ENCODE measurements at places on chromosomes 7 and 10.
A peak's percentile ranks its signal among the peaks of the same experiment; 100 is the strongest.

- DNase-seq: no peak
Observed at GRCh38 chr7:27144781-27145164, 1.3 kb upstream of the HOXA5 start.

GRCh38 chr7:47710201-47710935 lies 128.5 kb upstream of the TNS3 start:
- DNase-seq: no peak

DNA sequence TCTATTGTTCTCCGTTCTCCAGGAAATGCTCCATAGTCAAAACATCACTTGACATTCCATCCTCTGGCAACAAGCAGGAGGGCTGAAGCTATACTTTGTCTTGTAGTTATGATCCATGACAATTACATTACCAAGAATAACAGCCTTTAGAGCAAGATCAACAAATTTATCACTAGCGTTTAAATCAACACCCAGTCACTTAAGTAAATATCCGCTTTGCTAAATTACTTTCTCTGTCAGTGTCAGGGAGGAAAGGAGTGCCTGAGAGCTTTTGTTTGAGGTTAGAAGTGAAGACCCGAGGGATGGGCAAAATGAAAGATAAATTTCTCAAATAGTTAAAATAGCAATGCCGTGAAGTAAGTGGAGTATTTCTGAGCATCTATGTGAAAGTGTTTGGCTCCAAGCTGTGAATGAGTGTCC lies 236.1 kb upstream of the BMPER start:
- no peak for DNase-seq

- DNase-seq: no peak
Observed at GRCh38 chr7:73906874-73907273, 45.9 kb downstream of the TMEM270 start.

DNA sequence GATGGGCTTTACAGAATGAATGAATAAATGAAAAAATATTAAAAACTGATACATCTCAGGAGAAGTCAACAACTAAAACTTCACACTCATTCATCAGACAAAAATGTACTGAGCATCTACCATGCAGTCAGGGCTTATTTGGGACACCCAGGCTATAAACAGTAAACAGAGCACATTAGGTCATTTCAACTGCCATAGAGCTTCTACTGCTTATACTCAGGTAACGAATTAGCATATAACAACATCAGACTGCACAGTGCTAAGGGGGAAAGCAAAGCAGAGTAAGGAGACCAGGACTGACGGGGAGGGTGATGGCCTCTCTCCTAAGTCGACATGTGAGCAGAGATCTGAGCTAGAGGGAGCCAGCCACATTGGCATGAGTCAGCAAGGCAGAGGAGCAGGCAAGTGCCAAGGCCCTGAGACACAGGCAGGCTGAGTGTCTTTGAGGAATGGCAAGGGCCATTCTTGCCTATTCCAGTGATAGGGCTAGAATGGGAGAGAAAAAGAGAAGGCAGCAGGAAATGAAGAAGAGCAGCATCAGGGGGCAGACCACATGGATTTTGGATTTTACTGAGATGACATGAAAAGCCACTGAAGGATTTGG lies 528.9 kb downstream of the PARD3 start:
- DNase-seq: no peak

DNA sequence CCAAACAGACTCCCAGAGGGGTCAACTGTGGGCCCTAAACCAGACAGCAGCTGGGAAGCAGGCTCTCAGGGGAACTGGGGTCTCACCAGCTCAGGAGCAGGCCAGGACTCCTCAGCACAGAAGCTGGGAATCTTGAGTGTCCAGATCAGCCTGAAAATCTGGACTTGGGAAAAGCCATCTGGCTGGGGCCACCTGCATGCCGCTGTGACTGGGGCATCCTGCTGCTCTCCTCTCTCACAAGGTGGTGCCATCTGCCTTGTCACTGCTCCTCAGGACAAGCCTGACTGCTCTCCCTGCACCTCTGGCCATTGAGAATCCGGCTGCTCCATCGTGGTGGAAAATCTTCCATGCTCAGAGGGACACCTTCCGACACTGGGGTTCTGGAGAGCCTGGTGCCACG lies 141.4 kb downstream of the PLPP4 start:
- no peak for DNase-seq

- DNase-seq: no peak
Observed at GRCh38 chr10:89090756-89091445, 100.3 kb downstream of the FAS start.

GRCh38 chr10:129881641-129882040 lies 82.4 kb downstream of the EBF3 start:
- no peak for DNase-seq

GRCh38 chr7:155456738-155457543 lies 988 bp upstream of the EN2 start:
- no peak for DNase-seq

- DNase-seq: no peak
Observed at GRCh38 chr7:28623863-28624262, 211.5 kb downstream of the CREB5 start.

DNA sequence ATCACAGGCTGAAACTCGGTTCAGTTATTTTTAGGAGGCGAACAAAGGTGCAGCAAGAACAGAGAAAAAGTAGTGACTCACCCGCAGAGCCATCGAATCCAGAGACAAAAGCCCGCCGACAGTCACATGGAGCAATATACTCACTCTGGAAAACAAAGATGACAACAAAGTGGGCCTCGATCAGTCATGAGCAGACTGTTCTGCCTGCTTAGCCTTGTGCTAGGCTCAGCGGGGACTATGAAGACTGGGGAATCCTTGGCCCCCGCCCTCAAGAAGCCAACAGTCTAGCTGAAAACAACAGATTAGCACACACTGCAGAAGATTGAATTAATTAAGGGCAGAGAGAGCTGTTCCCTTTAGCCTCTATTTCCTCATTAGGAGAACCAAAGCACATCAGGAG lies 30.4 kb downstream of the XPNPEP1 start:
- no peak for DNase-seq

DNA sequence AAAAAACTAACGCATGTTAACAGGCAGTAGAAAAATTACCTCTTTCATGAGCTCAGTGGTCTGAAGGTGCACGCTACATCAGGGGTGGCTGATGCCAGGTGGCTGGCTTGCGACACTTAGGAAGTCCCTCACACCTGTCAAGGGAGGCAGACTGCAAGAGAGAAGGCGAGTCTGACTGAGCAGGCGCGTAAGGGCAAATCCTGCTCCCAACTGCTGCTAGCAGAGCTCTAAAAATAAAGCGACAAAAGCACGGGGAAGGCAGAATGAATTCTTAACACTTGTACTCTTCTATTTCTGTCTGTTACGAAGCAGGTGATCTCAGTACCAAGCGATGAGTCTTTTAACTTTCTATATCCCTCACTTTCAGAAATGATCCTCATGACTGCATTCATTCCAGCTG lies 33.1 kb downstream of the CACNA2D1 start:
- DNase-seq: no peak

DNA sequence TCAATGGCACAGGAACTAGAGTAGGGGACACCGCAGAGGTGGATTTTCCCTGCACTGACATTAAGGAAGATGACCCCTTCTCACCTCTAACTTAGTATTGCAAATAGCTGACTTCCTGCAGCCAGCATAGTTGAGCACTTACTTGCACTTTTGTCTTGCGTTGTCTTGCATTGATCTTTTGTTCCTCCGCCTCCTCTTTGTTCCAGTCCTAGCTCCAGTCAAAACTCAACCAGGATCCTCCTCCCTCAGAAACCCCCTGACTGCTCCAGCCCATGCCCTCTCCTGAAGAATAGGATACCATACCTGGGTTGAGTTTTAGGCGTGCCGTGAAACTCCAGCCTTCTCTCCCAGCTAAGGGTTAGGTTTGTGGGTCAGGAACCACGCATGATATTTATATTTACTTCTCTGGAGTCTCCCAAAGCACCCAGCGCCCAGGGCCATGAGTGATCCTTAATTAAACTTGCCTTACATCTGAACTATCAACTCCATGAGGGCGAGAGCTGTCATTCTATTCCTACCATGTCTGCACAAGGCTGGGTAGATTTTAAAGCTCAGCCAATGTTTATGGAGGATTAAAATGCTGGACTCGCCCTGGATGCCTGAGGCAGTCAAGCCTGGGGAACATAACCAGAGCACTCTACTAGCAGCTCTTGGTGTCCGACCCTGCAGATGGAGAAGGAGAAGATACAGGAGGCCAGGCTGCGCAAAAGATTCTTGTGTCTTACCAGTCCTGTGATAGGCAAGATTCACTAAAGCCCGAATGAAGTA lies 14.1 kb downstream of the ZNF467 start:
- no peak for DNase-seq

DNA sequence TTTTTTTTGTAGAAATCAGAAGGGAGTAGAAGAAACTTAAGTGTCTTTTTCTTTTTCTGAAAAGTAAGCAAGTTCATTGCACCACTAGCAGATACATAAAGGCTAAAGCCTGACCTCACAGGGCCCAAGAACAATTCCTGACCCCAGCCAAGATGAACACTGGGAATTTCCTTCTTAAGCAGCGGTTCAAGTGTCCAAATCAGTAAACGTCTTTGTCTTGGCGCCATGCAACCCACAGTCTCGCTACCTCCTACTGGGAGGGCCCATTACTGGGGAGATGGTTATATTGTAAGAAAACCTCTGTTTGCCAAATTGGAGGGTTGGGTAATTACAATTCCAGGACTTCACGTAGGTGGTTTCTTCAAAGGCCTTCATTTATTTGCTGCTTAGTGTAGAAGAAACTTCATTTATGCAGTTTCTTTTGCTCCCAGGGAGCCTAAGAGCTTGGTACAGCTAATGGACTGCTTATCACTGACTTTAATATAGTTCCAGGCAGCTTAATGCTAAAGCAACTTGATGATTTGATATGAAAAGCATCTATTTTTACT lies 58.3 kb upstream of the ADRB1 start:
- no peak for DNase-seq

GRCh38 chr7:158001003-158001402 lies 586.6 kb downstream of the PTPRN2 start:
- DNase-seq: no peak

DNA sequence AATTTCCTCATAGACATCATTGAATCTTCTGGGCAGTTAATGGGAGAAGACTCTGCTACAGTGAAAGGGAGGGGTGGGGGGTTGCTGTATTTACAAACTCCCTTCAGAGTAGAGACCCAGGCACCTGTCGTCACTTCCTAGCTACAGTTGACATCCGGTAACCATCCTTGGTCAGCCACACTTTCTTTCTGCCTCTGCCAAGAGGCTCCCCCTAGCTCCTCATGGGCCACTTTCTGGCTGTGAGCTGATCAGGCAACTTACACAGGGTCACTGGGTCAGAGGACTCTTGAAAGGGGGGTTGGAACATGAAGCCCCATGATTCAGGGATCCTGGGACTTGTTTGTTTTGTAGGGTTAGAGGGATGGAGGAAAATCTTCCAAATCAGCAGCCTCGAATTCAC lies 1.2 kb downstream of the TECPR1 start:
- DNase-seq: peak; percentile 15

DNA sequence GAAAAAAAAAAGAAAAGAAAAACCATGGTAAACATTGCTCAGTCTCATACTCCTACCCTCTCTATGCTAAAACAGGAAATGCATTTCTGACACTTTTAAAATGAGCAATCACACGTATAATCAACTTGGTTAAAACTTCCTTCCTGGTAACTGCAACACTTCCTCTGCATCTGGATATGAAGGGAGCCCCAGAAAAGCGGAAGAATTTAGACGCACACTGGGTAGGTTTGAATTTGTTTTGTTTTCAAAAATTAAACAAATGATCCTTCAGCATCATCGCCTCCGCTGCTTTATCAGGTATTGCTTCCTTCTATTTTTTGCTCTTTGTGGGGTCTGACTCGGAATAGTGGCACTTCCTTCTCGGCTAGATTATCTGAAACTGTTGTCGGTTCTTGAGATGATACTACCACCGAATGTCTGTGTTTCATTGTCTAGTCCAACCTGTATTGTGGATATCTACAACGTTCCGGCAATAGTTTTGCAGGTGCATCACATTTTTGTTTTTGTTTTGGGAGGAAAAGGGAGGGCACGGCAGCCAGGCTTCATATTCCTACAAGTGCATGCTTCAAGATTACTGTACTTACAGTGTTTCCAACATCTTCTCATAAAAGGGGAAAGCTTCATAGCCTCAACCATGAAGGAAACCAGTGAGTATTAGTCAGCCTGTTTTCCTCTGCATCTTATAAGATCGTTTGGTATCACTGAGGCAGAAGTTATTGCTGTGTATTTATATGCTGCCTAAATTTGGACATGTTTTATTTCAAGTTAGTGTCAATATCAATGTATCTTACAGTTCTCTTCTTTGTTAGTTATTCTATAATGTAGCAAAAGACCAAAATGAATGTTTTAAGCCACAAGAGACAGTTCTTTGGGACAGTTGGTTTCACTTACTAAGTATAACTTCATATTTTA lies at the start of gene PIK3CG:
Gene PIK3CG, plus strand, starts transcription at position 153 of the 912 bp plus-strand sequence. CDS start 2,280 bp downstream, outside the sequence.
- no peak for DNase-seq

DNA sequence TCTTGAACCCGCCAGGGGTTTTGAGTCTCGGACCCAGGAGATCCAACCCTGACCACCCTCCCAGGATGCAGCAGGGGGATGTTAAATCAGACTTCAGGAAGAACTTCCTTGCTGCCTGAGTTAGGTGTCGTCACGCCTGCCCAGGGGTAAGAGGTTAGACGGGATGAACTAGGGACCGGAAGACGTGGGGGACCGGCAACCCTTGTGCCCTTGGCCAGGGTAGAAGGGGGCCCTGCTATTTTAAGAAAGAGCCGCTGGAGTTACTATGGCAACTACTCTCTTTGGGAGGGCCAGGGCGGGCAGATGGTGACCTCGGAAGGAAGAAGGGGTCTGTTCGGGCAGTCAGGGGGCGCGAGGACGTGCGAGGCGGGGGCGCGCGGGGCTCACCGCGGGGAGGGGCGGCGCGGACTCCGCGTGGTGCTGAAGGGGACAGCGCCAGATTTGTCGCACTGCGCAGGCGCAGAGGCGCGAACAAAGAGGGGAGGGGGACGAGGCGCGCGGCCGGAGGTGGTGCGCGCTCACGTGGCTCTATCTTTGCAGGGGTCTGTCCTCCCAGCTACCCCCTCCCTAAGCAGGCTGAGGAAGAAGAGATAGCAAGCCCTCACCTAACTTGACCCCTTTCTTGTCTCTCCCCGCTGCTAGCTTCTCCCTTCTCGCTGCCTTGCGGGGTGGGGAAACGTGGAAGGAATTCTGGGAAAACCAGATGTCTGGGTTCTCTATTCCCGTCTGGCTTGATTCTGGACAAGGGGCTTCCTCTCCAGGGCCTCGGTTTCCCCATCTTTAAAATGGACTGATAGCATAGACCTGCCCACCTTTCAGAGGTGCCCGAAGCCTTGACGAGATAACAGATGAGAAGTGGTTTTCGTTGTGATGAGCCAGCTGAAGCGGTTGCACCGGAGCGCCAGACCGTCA lies 940 bp upstream of the PSD start:
- DNase-seq: no peak

DNA sequence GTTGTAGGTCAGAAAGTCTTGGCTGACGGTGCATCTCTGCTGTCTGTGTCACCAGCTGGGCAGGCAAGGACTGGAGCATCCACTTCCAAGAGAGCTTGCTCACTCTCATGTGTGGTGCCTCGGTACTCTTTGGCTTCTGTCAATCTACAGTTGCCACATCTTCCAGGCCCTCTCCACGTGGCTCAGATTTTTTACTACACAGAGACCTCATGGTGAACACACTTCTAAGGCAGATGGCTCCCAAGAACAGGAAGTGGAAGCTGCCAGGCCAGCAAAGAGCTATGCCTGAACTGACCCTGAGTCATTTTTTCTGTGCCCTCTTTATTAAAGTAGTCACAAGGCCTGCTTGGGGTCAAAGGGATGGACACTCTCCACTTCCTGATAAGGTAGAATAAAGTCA lies 351.5 kb upstream of the AUTS2 start:
- no peak for DNase-seq

- no peak for DNase-seq
Observed at GRCh38 chr10:15369256-15370211, 1.6 kb downstream of the FAM171A1 start.

GRCh38 chr7:74061840-74062539 lies 21.6 kb upstream of the LIMK1 start:
- DNase-seq: peak; percentile 14

GRCh38 chr7:17463511-17464085 lies 165.1 kb downstream of the AHR start:
- DNase-seq: no peak

All from stimulated activated CD4-positive, alpha-beta T cell treated with anti-CD3 and anti-CD28 coated beads, Interleukin-12 subunit alpha, Interleukin-12 subunit beta, amount 100 ng/mL, for 48 hours (primary cell).